ENCODE measurements at places on chromosomes 3 and 15. TPM values are rescaled to one million over a fixed set of nuclear protein-coding genes. Genes with fewer than 3 reads are reported as not detected.

Gene GP5
- not detected for total RNA-seq

- peak; percentile 52 for DNase-seq
Measured at GRCh38 chr3:169667166-169668071, 3.9 kb upstream of the MECOM start.

DNA sequence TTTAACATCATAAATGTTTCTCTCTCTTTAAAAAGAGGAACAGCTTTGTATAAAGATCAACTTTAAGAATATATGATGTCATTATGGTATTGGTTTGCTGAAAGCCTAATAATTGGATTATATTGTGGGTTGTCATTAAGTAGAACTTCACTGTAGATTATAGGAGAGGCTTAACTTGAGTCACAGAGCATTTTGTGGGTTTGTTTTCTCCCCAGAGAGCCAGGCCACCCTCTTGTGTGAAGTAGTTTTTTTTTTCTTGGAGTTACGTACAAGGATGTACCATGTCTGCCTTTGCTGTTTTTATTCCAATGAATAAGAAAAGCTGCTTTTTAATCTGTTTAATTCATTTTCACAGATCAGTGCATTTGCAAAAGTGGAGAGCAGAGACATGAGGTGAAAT is 354.8 kb upstream of the TBL1XR1 start:
- no peak for DNase-seq

DNA sequence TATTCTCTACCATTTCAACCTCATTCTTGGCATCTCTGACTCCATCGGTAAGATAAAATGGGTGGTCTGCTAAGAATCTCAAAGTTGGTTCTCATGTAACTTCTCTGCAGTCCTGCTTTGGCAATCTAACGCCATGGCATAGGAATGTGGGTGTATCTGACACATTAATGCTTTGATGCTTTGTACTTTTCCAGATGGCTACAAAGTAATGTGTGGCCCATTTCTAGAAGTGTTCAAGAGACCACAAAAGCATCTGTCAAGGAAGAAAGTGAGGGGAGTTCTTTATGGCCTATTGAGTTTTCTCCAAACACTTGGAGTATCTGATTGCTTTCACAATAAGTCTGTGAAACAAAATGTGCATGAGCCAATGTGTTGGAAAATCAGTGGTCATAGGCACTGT is 339.9 kb upstream of the TGFBR2 start:
- DNase-seq, result no peak

DNA sequence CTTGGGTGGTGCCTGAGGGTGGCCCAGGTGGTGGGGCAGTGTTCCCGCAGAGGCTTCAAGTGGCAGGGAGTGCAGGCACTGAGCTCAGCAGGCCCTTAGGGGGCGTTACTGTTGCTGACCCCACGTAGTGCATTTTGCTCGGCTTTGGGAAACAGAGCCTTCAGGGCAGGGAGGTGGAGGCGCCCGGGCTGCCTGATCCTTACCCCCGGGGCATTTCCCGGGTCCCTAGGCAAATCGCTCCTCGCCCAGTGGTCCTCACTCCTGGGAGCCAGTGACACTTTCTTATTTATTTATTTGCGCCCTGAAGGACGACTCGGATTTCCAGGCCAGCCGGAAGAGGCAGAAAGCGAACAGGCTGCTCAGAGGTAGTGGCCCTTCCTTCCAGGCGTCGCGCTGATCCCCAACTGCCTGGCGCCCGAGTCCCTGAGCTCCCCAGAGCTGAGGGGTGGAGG is 10.1 kb upstream of the FOXB1 start:
- peak; percentile 81 for DNase-seq

DNA sequence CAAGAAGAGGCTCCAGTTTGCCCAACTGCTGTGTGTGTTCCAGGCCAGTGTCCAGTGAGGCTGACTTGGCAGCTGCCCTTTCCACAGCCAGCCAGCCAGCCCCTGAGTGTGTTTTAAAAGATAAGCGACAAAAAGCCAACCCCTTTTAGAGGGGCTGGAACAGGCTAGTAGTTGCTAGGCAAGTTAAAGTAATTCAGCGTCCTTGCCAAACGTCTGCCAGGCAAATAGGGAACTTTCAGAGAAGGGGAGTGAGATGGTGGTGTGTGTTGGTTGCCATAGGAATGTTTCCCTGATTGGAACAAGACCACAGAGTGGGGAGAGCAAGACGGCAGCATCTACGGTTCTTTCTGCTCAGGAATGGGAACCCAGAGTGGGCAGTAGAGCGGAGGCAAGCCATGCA is 86.3 kb downstream of the TMEM108 start:
- DNase-seq, result no peak
